ENCODE measurements at places on chromosomes 2 and 18. TPM values are rescaled to one million over a fixed set of nuclear protein-coding genes. Genes with fewer than 3 reads are reported as not detected.

The MYL1 gene
- 0.36 TPM for total RNA-seq

The IL36G gene
- total RNA-seq: not detected

The MRO gene
- total RNA-seq: 3.8 TPM

The LAPTM4A gene
- total RNA-seq: 201 TPM

The MAL gene
- 4.4 TPM for total RNA-seq

The SERPINB13 gene
- not detected for total RNA-seq

GRCh38 chr2:65482971-65483370 lies 50.6 kb upstream of the SPRED2 start:
- no peak for DNase-seq

DNA sequence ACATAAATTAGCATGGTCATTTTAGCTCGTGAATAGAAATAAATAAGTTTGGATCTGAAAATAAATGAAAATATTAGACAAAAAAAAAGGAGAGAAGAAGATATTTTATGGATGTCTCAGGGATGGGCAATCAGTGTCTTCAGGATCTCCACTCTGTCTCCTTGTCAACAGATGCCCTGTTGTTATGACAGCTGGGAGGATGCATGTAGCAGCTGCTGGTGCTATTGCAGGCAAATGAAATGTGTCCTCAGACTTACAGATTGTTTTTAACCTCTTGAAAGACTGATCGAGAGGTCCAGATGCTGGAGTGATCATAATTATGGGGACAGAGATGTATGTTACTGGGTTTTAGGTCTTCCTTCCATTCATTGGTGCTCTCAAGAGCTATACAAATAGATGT lies 24.7 kb upstream of the ARL4C start:
- DNase-seq: no peak

DNA sequence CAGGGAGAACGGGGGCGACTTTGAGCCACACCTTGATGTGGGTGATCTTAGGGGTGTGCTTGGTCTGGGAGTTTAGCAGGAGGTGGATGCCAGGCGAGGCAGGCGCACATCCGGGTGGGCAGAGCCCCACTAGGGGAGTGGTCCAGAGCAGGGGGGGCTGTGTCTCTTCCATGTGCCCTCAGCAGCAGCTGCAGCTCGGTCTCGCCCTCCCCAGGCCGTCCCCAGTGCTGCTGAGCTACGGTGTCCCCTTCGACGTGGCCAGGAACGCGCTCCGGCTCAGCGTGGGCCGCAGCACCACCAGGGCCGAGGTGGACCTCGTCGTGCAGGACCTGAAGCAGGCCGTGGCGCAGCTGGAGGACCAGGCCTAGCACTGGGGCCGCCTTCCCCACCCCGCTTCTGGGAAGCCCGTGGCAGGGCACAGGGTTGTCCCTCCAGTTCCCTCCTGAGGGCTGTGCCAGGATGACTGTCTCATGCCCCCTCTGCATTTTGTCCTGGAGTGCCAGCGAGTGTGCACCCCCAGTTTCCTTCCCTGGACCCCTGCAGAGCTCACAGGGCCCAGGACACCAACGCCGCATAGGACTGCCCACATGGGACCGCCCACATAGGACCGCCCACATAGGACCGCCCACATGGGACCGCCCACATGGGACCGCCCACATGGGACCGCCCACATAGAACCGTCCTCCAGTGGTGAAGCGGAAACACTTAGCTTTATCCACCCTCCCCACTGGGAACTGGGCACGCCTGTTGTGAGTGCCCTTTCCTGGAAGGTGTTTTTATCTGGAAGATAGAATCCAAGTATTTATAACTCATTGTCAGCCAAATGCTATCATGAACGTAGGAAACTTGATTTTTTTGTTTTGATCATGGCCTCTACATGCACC lies 1.9 kb upstream of the ESPNL start:
- DNase-seq: peak; percentile 50

GRCh38 chr2:99569386-99569785 lies 79.6 kb upstream of the REV1 start:
- no peak for DNase-seq

DNA sequence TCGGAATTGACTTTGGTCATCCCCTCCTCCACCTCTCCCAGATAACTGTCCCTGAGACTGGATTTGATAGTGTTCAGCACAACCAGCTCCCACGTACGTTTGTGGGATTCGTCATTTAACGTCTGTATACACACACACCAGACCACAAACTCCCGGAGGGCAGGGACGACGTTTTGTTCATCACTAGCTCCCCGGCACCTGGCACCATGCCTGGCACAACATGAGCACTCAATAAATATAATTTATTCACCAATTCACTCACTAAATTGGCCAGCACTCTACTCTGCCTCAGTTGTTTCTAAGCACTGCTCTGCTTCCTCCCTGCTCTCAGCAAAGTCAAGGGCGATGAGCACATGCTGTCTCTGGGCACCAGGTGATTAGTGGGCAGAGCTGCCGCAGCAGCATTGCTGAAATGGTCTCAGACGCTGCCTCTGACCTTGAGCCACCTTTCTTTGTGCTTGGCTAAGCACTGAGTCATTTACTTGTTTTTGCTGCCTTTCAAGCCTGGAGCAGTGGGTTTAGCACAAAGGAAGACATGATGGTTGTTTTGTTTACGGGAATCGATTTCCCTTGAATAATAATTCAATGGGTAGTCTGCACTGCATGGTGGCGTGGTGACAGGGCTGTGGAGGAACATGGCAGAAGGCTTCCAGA lies 19.3 kb upstream of the LOXHD1 start:
- no peak for DNase-seq

DNA sequence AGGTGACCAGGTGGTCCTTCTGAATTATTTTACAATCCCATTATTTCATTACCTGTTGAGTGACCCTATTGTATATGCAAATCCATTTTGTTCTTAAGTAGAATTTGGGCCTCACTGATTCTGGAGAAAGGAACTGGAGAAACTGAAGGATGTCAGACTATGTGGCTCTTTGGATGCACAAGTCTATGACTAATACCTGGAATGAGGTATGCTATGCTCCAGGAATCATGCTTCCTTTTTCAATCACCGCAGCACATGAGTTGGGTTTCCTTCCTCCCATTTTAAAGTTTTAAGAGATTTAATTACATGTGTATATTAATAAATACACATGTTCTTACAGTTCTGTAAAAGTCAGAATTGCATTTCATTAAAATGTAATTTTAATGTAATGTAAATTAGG lies 253.9 kb upstream of the VWC2L start:
- DNase-seq: no peak

DNA sequence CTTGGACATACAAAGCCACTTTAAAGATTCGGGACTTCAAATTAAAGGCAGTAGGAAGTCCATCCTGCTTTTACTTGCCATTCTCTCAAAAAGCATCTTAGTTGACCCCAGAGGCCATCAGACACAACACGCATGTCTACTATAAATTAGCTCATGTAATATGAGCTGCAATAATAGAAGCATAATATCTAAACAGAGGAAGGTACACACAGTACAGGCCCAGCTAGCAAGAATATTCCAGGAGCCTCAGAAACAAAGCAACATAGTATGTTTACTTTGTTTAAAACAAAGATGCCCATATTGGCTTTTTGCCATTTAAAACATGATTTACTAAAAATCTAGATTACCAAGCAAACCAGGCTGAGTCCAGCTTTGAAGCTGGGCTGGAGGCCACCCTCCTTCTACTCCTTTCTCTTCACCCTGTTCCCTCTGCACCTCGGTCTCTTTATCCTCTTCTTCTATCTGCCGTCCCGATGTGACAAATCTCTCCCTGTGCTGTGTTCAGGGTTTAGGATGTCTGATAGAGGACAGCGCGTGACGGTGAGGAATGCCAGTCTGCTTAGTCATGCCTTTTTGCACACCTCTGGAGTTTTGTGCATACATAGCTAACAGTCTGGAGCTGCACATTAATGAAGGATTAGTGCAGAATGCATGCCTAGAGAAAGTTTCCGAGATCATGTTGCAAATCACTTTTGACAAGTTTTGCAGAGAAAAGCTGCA lies 28.2 kb downstream of the DTNA start:
- peak; percentile 22 for DNase-seq

- DNase-seq: no peak
Measured at GRCh38 chr18:75173125-75173432, 35.9 kb downstream of the PTGR3 start.

GRCh38 chr2:240512666-240513535 lies 44.9 kb downstream of the ANKMY1 start:
- DNase-seq: no peak

DNA sequence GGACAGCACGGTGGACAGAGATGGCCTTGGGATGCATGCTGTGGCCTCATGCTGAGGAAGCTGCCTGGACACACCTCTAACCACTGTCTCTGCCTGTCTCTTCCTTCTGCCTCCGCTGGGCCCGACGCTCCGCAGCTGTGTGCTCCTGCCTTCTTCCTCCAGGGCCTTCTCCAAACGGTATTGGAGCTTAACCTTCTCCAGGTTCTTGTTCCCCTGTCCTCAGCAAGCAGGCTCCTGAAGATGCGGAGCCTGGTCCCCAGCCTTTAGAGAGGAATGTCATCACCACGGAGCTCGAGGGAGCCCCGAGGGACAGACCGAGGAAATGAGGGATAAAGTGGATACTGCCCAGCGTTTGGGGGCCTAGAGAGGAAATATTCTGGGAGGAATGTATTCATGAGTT lies 155.1 kb downstream of the DYSF start:
- no peak for DNase-seq

DNA sequence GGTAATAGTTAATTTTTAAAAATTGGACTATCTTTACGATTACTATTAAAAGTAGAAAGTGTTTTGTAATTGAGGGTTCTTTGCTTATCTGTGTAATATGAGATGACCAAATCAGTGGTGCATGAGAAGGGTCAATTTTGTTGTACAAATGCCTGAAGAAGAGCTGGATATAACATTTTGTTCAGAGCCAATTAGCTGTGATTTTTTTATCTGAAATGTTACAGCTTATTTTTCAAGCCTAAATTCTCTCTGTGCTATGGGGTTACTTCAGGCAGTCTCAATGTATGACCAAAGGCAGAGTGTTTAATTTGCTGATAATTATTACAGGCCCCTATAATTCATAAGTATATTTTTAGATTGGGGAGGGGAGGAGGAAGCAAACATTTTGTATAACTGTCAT lies 41.8 kb downstream of the OTX1 start:
- DNase-seq: no peak

- DNase-seq: no peak
Measured at GRCh38 chr2:140734992-140735391, 1395.8 kb downstream of the LRP1B start.

- no peak for DNase-seq
Measured at GRCh38 chr18:45657357-45658335, 42.4 kb downstream of the SLC14A2 start.

GRCh38 chr2:141676139-141676538 lies 454.7 kb downstream of the LRP1B start:
- no peak for DNase-seq

GRCh38 chr2:75327334-75327733 lies 128.0 kb upstream of the TACR1 start:
- no peak for DNase-seq

GRCh38 chr2:28463893-28464292 lies 32.0 kb upstream of the PLB1 start:
- no peak for DNase-seq

- no peak for DNase-seq
Measured at GRCh38 chr2:155525199-155525598, 807.3 kb downstream of the NR4A2 start.

- no peak for DNase-seq
Measured at GRCh38 chr18:5490753-5491480, 52.9 kb downstream of the EPB41L3 start.

DNA sequence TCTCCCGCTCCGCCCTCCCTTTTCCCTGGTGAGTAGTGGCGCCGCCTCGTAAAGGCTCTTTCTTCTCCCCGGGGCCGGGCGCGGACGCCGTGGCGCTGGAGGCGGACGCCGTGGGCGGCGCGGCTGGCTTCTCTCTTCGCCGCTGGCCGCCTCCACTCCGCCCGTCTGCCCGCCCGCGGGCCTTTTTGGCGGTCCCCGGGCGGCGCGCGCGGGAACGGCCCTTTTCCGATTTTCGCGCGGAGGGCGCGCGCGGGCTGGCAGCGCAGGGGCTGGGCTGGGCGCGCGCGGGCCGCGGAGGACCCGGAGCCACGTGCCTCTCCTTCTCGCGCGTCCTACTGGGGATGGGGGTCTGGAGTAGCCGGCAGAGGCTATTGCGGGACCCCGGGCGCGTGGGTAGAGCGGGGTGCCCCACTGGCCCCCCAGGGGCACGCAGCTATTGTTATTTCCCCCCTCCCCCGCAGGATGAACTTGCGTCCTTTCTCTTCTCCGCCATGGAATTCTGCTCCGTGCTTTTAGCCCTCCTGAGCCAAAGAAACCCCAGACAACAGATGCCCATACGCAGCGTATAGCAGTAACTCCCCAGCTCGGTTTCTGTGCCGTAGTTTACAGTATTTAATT lies 472 bp downstream of the SLC20A1 start:
- no peak for DNase-seq

DNA sequence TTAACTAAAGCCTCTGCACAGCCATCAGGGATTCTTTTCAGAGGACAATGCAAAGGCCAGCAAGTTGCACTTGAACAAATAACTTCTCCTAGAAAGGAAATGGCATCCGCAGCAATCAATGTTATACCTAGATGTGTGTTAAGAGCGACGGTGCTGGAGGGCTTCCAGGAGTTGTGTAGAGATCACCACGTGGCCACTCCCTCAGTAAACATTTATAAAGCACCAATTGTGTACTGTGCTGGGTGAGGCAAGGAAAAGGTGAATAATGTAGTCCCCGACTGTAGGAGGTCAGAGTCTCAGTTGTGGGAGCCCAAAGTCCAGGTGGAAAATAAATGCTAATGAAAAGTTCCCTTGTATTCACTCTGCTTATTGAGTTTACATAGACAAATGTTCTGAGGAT lies 135.0 kb downstream of the ALK start:
- DNase-seq: no peak

DNA sequence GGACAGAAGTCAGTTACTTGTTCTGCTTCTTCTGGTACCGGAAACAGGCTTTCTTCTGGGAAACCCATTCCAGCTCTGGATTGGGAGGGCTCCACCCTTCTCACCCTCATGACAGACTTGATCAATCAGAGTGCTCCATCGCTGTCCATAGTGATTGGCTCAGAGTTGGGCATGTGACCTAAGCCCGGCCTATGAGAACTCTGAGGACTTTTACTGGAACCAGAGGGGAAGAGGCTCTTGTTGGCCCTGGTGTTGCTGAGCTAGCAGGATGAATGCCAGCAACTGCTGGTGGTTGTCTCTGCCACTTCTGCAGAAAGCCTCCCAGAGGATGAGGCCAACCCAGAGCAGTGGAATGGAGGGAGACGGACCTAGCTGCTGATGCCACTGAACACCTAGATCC lies 33.3 kb downstream of the TMEM37 start:
- DNase-seq: no peak

DNA sequence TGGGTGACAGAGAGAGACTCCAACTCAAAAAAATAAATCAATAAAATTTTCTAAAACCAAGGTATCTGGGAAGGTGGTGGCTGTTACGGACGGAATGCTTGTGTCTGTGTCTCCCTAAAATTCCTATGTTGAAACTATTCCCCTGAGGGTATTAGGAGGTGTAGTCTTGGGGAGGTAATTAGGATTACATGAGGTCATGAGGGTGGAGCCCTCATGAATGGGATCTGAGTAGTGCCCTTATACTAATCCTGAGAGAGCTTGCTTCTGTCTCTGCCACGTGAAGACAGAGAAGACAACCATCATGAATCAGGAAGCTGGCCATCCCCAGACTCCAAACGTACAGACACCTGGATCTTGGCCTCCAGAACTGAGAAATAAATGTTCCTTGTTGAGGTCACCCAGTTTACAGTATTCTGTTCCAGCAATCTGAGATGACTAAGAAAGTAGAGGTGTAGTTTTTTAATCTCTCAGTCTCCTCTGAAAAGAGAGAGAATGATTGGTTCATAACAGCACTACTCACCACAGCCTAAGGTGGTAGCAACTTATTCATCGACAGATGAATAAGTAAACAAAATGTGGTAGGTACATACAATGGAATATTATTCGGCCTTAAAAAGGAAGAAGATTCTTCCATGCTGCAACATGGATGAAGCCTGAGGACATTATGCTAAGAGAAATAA lies 38.4 kb downstream of the TGFBRAP1 start:
- no peak for DNase-seq
